Activated T-helper 2 cell treated with anti-CD3 and anti-CD28 coated beads, Interferon-gamma antibody, Interleukin-2, Interleukin-4, amounts not matched to agents 10 μg/mL and 5 μg/mL and 100 μg/mL, durations not matched to agents 14 hours and 24 hours and 36 hours (primary cell): ENCODE measurements at places on chromosomes 6 and 20. TPM values are rescaled to one million over a fixed set of nuclear protein-coding genes. Genes with fewer than 3 reads are reported as not detected.

GRCh38 chr6:52636830-52637229 is 34.1 kb upstream of the TMEM14A start:
- no peak for DNase-seq

- DNase-seq, result peak; percentile 24
Observed at GRCh38 chr6:155186052-155186658, 77.7 kb upstream of the CLDN20 start.

DNA sequence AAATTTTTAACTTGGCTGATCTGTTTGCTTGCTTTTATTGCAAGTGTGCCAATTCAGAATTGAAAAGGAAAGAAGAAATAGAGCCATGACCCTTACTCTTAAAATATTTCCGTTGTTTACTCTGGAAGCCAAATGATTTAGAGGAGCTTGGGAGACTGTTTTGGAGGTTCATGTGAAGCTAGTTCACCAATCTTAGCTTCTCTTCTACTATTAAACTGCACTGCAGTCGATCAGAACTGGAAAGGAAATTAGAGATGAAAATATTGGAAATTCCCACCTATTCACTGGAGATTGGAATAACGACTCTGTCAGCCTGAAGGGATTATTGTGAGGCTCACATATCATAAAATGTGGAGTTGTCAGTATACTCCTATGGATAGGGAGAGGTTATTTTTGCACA is 81.8 kb downstream of the MLIP start:
- no peak for DNase-seq

DNA sequence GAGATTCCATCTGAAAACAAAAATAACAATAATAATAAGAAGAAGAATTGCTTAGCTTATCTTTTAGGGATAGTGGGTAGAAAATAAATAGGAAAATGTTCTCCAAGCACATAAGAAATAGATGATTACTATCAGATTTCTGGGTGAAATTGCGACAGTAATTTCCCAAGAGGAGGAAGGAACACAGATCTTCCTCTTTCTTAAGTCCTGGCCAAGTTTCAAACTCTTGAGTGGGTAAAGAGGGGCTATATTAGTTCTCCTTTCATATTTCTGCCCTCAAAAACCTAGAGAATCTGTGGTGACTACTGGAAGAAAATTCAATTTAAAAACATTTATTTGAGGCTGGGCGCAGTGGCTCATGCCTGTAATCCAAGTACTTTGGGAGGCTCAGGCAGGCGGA is 63.7 kb downstream of the PHACTR2 start:
- DNase-seq, result no peak

Gene NPBWR2
- not detected in 2 replicates for total RNA-seq
